Activated CD4-positive, alpha-beta T cell treated with anti-CD3 and anti-CD28 coated beads, Interleukin-2, amount 10 ng/mL, durations not matched to agents 7 days and 5 days (primary cell): ENCODE measurements at places on chromosomes 7 and 10. TPM values are rescaled to one million over a fixed set of nuclear protein-coding genes. Genes with fewer than 3 reads are reported as not detected.
A peak's percentile ranks its signal among the peaks of the same experiment; 100 is the strongest.

GRCh38 chr10:107855301-107856046, 691.0 kb upstream of the SORCS1 start:
- no peak for DNase-seq

DNA sequence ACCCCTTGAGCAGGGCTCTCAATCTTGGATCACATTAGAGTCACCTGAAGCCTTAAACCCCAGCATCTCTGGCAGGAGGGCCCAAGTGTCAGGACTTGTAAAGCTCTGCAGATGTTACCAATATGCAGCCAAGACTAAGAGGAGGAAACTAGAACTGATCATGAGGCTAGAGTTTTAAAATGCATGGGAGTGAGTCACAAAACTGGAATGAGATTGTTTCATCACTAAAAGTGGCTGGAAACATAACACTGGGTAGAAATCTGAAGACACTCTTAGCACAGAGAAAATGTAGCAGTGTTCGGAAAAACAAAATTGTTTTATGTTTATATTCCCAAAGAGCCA, 63.3 kb upstream of the GHITM start:
- no peak for DNase-seq

DNA sequence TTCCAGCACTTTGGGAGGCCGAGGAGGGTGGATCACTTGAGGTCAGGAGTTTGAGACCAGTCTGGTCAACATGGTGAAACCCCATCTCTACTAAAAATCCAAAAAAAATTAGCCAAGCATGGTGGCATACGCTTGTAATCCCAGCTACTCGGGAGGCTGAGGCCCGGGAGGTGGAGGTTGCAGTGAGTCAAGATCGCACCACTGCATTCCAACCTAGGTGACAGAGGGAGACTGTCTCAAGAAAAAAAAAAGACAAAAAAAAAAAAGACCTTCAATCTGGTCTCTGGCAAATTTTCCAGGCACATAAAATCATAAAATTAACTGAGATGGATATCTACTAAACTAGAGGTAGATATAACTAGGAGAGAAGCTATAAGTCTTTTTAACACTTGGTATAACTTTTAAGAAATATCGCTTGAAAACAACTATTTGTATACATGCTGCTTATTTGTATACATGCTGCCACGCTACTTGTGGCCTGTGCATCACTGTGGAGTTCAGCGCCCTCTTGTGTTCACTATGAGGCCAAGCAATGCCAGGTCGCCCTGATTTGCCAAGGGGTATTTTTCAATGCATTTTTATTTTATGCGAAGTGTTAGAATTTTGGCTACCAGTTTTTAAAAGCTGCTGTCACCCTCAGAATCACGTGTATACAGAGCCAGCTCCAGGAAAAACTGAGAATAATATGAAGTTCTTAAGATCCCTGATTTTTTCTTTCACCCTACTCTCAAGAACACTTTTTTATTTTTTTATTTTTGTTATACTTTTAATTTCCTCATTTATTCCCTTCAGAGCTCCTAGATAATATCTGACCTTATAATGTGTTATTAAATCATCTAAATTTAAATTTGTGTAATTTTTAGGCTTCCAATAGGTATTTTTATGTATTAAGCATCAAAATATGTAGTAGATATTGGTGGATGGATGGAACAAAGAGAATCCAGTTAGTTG, 26.7 kb downstream of the CYCS start:
- peak; percentile 72 for DNase-seq

DNA sequence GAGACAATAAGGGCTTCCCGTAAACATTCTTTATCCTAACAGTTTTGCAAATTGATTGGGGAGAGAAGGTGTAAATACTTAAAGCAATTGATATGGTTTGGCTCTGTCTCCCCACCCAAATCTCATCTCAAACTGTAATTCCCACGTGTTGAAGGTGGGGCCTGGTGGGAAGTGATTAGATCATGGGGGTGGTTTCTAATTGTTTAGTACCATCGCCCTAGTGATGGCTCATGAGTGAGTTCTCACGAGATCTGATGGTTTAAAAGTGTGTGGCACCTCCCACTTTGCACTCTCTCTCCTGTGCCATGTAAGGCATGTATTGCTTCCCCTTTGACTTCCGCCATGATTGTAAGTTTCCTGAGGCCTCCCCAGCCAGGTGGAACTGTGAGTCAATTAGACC, 22.1 kb upstream of the CAPZA2 start:
- DNase-seq, result no peak

- no peak for DNase-seq
Measured at GRCh38 chr10:93514521-93514920, 18.1 kb downstream of the CEP55 start.

DNA sequence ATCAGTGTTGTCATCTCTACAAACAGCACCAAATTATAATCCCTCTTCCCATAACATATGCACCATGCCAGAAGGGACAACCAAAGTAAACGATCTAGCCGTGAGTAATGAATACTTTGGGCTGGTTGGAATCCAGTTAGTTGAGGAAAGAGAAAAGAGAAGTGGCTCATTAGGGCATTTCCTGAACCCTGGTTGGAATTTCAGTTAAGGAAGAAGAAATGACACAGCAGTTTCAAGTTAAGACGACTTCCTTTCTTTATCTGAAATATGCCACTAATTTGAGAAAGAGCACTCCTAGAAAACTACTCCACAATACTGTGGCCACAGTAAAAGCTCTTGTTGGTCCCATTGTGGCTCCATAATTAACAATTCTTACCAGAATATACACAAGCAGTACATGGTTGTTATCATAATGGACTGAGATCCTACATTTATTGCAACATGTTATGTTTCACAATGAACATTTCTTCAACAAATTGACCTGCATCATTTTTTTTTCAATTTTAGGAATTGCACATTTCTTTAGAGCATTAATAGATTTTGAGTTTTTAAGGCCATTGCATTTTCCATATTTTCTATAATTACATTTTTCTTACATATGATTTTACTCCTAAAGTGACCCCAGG, at the start of gene TFEC:
TSS of gene TFEC (minus strand) at position 113 of the 626 bp plus-strand sequence. CDS start 46,322 bp downstream, outside the sequence.
- no peak for DNase-seq

GRCh38 chr10:822661-823367, 108.7 kb downstream of the LARP4B start:
- no peak for DNase-seq

DNA sequence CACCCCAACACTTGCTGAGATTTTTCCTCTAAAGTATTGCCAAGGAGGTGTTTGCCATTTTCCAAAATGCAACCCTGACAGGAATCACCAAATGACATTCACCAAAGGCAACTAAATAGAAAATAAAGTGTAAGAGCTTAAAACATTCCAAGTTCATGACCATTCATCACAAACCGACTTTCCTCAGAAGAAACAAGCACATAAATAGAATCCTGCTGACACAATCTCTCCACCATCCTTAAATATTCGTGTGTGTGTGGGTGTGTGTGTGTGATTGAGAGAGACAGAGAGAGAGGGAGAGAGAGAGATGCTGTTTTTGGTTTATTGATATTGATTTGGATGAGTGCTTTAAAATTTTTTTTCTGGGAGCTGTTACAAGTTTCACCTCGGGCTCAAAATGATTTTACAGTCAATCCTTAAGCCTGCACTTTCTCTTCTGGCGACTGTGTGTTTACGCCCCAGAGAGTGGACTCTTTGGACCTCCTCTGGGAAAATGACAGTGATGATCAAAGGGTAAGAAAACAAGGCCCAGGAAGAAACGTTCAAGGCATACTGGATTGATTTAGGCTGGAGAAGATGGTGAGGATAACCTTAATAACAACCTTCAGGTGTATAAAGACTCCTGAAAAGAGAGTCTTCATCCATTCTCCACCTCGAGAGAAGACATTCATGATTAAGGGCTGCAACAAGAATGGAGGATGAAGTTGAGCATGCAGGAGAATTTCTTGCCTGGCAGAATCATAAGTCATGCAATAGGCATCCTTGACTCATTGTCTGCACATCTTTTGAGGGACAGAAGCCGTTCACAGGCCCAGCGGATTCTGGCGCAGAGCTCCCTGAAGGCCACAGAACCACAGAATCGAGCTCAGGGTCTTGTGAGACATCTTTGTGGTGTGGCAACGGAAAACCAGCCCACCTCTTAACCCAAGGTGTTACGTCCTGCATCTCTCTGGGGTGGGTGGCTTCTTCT, 104.4 kb upstream of the FGFR2 start:
- DNase-seq, result no peak

DNA sequence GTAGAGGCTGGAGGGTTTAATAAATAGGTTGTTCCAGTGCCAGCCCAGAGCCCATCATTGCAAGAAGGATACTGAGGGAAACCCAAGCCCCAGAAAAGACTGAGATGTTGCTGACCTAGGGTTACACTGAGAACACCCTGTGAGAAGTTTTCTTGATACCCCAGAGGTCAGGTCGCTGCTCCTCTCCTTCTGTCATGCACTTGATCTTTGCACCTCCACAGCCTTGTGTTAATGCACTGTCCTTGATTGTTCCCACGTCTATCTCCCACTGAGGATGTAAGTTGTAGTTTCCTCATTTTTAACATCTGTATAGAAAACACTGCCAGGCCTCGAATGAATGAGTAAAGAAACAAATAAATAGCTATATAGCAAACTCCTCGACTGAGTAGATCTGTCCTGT, 195.3 kb upstream of the AHR start:
- DNase-seq, result no peak

GRCh38 chr7:47817917-47818316, 130.3 kb downstream of the PKD1L1 start:
- no peak for DNase-seq

- DNase-seq, result no peak
Measured at GRCh38 chr10:29063806-29064644, 224.8 kb upstream of the LYZL1 start.

DNA sequence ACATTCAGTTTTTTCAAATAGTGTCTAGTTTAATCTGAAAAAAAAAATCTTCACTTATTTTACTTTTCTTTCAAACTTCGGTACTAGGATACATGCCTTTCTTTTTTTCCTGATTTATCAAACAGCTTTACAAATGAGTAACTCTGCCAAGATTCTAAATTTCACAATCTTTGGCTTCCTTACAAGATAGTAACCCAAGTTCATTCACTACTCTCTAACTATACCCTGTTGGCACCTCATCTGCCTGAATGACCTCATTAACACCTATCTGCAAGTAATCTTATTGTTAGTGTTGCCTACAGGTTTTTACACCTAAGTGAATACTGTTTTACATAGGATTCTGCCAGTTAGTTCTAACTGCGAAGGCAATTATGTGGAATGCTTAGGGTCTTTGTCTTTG, 159.8 kb downstream of the FOXP2 start:
- no peak for DNase-seq

- no peak for DNase-seq
Measured at GRCh38 chr7:136693166-136694119, 175.0 kb upstream of the CHRM2 start.

GRCh38 chr10:67011981-67012380, 86.1 kb downstream of the LRRTM3 start:
- DNase-seq, result no peak

GRCh38 chr10:15295537-15296325, 75.4 kb downstream of the FAM171A1 start:
- no peak for DNase-seq

DNA sequence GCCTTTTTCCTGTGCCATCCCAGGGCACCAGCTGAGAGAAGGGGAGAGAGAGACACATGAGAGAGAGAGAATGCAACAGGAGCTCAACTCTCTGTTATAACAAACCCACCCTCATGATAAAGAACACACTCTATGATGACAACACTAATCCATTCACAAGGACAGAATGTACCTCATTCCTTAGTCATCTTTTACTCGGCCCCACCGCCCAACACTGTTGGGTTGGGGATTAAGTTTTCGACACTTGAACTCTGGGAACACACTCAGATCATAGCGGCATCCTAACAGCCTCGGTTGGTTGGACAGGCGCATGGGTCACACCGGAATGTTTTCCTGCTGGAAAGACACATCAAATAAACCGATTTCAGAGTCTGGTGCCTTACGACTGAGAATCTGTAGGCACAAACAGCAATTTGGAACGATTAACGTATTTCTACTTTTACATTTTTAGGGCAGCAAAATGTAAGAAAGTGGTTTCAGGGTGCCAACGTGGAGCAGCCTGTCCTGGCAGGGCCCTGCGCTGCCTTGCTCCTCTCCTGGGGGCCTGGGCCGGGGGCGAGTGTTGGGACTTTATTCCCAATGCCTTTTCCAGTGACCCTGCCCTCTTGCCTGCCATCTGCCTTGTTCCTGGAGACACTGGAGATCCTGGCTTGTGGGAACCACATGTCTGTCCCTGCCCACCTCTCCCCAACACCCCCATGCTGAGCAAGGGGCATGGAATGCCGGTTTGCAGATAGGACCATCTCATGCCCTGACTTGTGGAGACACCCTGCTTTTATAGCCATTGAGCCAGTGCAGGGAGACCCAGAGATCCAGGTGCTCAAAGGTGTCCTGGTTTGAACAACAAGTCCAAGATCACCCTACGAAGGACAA, 287.0 kb downstream of the TCERG1L start:
- no peak for DNase-seq

DNA sequence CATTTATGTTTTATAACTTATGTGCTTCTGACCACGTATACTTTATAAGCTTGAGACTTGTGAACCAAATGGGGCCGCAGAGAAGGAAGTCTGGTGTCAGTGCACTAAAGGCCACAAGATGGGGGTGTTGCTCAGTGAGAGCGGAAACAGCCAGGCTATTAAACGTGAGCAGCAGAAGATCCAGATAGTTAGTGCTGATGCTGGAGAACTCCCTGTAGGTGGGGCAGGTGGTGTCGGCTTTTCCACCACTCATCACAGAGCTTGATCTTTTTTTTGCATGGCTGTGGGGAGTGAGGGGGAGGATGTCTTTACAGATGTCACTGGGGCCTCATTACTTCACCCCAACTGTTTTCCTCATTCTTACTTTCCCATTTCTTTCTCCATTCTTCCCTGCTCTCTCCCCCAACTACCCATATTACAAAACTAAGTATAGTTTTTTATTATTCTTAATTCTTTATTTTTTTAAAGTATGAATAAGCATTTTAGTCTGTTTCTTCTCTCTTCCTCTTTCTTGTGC, 34.7 kb downstream of the ACADSB start:
- peak; percentile 59 for DNase-seq

- no peak for DNase-seq
Measured at GRCh38 chr10:4770801-4771553, 55.0 kb upstream of the AKR1E2 start.

DNA sequence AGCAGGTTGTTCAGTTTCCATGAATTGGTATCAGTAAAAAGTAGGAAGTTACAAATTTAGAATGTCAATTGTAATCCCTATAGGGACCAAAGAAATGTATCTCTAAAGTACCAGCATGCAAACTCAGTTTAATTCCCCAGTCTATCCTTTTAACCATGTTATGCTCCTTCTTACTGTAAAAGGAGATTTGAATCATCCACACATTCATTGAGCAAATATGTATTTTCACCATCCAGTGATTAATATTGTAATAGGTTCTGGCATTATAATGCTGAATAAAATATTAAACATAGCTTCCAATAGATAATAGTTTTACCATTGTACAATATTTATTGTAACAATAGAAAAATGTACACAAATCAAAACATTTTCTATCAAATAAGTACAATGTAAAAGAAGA, 228.2 kb upstream of the SEMA3A start:
- no peak for DNase-seq

- DNase-seq, result no peak
Measured at GRCh38 chr10:124676416-124677062, 67.6 kb downstream of the FAM53B start.

Gene C10orf62
- not detected for total RNA-seq

Gene OR2A1
- 0.17 TPM for total RNA-seq

Gene FKBP6
- total RNA-seq, result not detected

Gene NUTM2B
- total RNA-seq, result 0.73 TPM

Gene ZWINT
- total RNA-seq, result 95.5 TPM

Gene RARRES2
- not detected for total RNA-seq

Gene PTN
- not detected for total RNA-seq

Gene PPIF
- total RNA-seq, result 53.7 TPM

Gene PRKCQ
- 62.6 TPM for total RNA-seq
